Thoracic aorta (tissue), 2 donors: ENCODE measurements at places on chromosomes 4 and X. TPM values are rescaled to one million over a fixed set of nuclear protein-coding genes. Genes with fewer than 3 reads are reported as not detected.
A peak's percentile ranks its signal among the peaks of the same experiment; 100 is the strongest.

PRSS12 gene
- 0.14 TPM for total RNA-seq

GRCh38 chr4:89586318-89586717, 250.6 kb downstream of the SNCA start:
- no peak overlapping the region for H3K4me3 ChIP-seq
- H3K27ac ChIP-seq: no peak overlapping the region
- DNase-seq: no peak
- no peaks in the 10 kb centered on the region for H3K36me3 ChIP-seq
- no peaks in the 10 kb centered on the region for H3K4me1 ChIP-seq

DNAAF6 gene
- total RNA-seq: not detected

DNA sequence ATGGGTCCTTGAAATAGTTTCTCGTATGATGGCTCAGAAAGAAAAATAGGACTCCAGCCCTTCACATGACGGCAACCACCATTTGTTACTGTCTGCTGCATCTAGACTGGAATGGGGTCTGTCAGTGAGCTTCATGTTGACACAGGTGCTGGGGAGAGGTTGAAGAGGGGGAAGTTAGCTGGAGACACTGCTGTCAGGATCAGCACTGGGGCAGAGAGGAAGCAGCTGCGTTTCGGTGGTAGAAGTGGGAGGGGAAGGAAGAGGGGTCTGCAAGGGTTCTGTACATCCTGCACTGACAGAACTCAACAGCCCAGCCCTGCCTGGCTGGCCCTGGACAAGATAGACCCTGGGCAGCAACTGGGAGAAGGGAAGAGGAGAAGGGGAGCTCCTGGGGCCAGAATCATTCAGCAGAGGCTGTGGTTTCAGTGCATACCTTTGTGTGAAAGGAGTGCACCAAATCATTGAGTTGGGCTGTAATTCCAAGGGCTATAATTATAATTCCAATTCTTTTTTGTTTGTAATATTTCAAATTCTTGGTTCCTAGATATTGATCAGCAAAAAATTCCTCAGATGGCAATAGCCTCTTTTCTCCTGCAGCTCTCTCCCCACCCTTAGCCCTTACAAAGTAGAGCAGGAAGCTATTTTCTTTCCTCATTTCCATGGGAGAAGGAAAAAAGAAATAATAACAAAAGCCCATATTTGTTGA, 119.4 kb upstream of the C1GALT1C1 start:
- no peaks in the 10 kb centered on the region for H3K4me1 ChIP-seq
- no peak overlapping the region for H3K27ac ChIP-seq
- H3K36me3 ChIP-seq: no peaks in the 10 kb centered on the region
- no peak overlapping the region for H3K4me3 ChIP-seq
- DNase-seq: no peak
- H3K27me3 ChIP-seq: no peaks in the 10 kb centered on the region

GC gene
- total RNA-seq: not detected

SPANXN3 gene
- total RNA-seq: not detected

DNA sequence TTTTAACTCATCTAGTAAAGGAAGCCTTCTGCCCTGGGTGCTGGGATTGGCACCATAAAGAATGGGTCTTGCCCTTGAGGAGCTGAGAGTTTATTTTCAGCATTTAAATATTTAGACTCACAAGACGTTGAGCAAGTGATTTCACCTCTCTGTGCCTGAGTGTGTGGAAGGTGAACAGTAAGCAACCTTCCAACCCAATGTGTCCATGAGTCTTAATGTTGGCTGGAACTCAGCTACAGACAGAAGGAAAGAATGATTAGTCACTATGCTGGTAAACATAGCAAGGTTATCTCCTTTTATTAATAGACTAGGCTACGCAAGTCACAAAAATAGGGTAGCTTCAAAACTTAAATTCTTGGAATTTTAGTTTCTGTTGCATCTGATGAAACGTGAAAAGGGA, 277.4 kb upstream of the GATB start:
- H3K4me3 ChIP-seq: no peak overlapping the region
- H3K27ac ChIP-seq: peak overlapping the region; percentile 58
- DNase-seq: no peak
- no peaks in the 10 kb centered on the region for H3K27me3 ChIP-seq

DNA sequence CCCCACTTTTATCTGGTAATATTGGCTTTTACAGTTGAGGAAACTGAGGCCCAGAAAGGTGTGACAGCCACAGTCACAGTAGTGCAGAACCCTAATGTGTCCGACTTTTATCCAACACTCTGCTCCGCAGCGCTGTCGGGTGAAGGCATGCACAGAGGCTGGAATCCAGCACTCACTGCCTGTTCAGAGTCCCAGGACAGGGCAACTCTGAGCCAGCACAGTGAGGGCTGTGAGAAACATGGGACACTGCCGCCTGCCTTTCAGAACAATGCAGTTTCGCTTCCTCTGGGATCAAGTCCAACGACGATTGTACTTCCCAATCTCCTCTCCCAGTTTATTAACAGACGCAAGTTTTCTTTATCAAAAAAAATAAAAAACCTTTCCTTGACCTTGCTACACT, 41.9 kb upstream of the PDGFRA start:
- no peaks in the 10 kb centered on the region for H3K27me3 ChIP-seq
- H3K27ac ChIP-seq: no peak overlapping the region
- no peak overlapping the region for H3K4me3 ChIP-seq
- no peaks in the 10 kb centered on the region for H3K36me3 ChIP-seq
- no peaks in the 10 kb centered on the region for H3K4me1 ChIP-seq

- no peaks in the 10 kb centered on the region for H3K27me3 ChIP-seq
- H3K4me3 ChIP-seq: no peak overlapping the region
- no peaks in the 10 kb centered on the region for H3K4me1 ChIP-seq
Measured at GRCh38 chrX:119688911-119689321, 4.1 kb downstream of the SEPTIN6 start.

- no peaks in the 10 kb centered on the region for H3K36me3 ChIP-seq
- H3K4me3 ChIP-seq: no peak overlapping the region
- peaks cover 2% of the 10 kb centered on the region for H3K4me1 ChIP-seq
- H3K27ac ChIP-seq: no peak overlapping the region
- H3K27me3 ChIP-seq: no peaks in the 10 kb centered on the region
- DNase-seq: no peak
Measured at GRCh38 chrX:65582450-65583082, 48.0 kb upstream of the LAS1L start.

DNA sequence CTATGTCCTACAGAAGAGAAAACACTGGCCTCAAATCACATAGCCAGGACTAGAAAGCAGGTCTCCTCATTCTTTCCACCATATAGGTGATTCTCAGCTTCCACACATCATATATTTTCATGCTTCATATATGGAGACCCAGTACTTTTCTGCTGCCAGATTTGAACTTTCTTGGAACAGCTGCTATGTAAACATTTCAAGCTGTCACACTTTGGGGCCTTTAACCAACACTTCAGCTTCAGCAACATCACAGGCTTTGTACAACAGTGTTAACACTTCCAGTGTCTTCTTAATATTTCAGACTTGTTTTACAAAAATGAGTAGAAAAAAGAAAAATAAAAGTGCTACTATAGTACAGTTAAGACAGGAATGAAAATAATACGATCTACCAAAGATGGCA, 12.6 kb downstream of the SH3RF1 start:
- no peaks in the 10 kb centered on the region for H3K36me3 ChIP-seq
- no peaks in the 10 kb centered on the region for H3K27me3 ChIP-seq
- DNase-seq: no peak
- H3K27ac ChIP-seq: no peak overlapping the region

GAGE13 gene
- not detected for total RNA-seq
